Activated T-cell treated with anti-CD3 and anti-CD28 coated beads for 48 hours (primary cell): ENCODE measurements at places on chromosomes 3 and 15.

DNA sequence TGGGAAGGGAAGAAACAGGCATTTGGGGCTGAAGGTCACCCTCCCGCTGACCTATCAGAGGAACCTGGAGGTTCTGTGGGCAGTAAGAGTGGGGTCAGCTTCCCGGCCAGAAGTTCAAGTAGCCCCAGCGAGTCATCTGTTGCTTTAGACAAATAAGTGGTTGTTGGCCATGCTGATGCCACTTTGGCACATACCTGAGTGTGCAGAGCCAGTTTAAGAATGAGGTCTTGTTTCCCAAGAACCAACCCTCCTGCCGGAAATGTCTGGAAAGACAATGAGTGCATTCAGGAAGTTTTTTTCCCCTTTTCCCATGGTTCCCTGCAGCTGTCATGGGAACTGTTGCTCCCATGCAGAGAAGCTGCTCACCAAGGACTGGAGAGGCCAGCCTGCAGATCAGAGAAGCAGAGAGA is 166.7 kb downstream of the ZNF621 start:
- no peak for DNase-seq

DNA sequence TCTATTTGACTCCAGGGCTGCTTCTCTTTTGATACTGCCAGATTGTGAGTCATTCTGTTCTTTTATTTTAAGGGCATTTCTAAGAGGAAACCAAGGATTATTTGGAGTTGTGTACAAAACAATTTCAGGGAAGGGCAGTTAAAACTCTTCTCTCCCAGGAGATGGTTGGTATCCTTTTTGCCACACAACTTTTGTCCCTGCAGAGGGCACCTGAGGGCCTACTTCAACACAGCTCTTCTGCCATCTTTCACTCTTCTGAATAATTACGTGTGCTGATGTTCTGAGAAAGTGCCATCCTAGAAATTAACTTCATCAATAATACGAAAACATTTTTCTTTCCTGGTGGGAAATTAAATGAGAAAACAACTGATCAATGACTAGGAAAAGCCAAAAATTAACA is 75.7 kb upstream of the GADL1 start:
- DNase-seq: no peak

- no peak for DNase-seq
Measured at GRCh38 chr3:171811913-171812335, 1.6 kb upstream of the PLD1 start.

DNA sequence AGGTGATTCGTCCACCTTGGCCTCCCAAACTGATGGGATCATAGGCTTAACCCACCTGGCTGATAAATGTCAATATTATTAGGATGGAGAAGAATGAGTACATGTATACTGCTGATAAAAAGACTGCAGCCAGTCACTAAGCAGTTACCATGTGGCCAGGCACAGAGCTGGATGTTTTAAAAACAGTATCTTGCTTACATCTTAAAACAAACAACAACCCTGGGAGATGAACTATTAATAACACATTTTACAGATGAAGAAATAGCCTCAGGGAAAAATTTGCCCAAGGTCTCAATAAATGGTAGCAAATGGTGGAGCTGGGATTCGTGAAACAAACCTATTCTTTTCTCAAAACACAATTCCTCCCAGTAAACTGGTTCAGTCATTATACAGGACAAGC is 18.1 kb downstream of the IL17RD start:
- DNase-seq: no peak

DNA sequence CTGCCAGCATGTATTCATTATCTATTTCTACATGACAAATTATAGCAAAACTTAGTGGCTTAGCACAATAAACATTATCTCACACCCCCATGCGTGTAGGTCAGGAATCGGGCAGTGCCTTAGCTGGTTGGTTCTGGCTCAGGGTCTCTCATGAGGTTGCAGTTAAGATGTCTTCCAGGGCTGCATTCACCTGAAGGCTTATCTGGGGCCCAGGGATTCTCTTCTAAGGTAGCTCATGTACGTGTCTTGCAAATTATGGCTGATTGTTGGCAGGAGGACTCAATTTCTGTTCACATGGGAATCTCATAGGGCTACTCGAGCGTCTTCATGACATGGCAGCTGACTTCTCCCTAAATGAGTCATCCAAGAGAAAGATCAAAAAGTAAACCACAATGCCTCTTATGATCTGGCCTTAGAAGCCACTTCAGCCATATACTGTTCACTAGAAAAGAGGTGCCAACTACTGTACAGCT is 42.9 kb upstream of the TSC22D2 start:
- DNase-seq: no peak

DNA sequence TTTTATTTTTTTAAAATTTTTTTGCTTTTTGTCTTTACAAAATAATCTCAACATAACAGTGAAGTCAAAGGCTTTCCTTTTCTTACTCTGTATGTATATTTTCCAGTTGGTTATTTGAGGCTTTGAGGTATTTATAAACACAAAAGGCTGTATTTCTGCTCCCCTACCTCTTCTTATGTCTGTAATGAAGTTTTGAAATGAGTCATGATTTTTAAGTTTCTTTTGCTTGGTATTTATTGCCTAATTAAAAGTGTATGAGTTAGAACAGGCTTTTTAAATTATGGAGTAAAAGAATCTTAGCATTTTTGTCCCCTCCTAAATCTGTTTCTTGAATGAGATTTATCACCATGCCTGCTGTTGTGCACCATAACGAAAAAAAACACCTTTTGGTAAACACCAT is 66.0 kb downstream of the DCUN1D1 start:
- DNase-seq: no peak

GRCh38 chr15:68051109-68051508 is 3.0 kb upstream of the PIAS1 start:
- DNase-seq: no peak

- DNase-seq: no peak
Measured at GRCh38 chr3:45145223-45145622, 955 bp downstream of the CDCP1 start.

DNA sequence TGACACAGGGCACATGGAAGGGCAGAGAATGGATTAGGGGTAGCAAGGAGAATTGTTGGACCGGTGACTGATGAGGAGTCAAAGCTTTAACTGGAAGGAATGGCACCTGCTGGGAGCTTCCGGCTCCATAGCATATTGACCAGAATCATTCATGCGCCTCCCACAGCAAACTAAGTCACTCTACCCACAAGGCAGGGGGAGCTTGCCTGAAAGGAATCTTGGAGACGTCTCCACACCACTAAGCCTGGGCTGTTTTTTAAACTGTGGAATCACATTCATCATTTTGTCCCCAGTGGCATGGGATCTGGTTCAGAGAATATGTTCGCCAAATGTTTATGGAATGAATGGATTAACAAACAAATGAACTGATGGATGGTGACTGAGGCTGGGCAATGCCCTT is 57.0 kb upstream of the ITGA11 start:
- no peak for DNase-seq

GRCh38 chr3:37905987-37906674 is 44.5 kb downstream of the CTDSPL start:
- no peak for DNase-seq

DNA sequence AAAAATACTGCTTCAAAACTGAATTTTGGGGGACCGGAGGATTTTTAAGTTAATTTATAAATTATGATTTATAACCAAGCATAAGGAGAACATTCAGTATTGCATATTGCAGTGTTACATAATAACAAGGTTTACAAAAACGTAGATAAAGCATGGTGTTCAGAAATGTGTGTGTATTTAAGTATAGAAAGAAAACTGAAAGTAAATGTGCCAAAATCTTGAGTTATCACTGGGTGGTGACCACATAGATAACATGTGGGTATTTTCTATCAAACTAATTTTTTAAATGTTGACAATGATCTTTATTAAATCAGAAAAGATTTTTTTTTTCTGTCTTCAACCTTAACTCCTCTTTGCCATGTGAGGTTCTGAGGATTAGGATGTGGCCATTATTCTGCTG is 32.6 kb downstream of the EIF2AK4 start:
- no peak for DNase-seq

DNA sequence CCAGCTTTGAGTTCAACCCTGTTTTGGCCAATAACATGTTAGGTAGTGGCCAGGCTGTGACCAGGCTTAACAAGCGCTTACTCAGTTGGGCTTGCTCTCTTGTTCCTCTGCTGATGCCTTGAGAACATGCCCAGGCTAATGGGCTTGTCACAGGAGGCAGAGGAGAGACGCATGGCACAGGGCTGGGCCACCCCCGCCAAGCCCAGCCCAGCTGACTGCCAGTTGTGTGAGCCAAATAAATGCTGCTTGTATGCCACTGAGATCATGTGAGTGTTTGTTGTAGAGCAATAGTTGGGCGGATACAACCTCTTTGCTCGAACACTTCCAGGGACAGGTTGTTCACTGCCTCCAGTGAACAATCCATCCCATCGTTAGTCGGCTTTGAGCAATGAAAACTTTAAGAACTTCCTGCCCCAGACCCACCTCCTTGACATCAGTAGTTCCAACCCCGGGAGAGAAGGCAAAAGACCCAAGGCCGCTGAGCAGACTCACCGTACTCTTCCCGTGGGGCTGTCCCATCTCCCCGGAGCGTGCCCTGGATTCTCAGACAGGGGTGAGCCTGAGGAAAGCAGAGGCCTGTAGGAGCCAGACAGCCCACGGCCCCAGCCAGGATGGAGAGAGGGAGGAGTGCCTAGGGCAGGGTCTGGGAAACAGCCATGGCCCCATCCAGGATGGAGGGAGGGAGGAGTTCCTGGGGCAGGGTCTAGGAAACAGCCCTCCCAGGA is 4.1 kb downstream of the PLA2G4F start:
- no peak for DNase-seq

GRCh38 chr3:149468504-149469212 is 5.8 kb upstream of the TM4SF4 start:
- DNase-seq: no peak
